Osteocyte (in vitro differentiated cells): ENCODE measurements at places on chromosomes 6 and 20.

GRCh38 chr6:27872642-27873020 is 39.6 kb downstream of the OR2B2 start:
- DNase-seq = no peak
- peak overlapping the region; percentile 85 for H3K4me3 ChIP-seq
- H3K27ac ChIP-seq = peak overlapping the region; percentile 92
- no peaks in the 10 kb centered on the region for H3K36me3 ChIP-seq

- no peak overlapping the region for H3K27ac ChIP-seq
- H3K27me3 ChIP-seq = peaks cover 51% of the 10 kb centered on the region
- no peak overlapping the region for H3K4me3 ChIP-seq
- H3K36me3 ChIP-seq = no peaks in the 10 kb centered on the region
Measured at GRCh38 chr20:31896049-31896448, 25.6 kb downstream of the TTLL9 start.

DNA sequence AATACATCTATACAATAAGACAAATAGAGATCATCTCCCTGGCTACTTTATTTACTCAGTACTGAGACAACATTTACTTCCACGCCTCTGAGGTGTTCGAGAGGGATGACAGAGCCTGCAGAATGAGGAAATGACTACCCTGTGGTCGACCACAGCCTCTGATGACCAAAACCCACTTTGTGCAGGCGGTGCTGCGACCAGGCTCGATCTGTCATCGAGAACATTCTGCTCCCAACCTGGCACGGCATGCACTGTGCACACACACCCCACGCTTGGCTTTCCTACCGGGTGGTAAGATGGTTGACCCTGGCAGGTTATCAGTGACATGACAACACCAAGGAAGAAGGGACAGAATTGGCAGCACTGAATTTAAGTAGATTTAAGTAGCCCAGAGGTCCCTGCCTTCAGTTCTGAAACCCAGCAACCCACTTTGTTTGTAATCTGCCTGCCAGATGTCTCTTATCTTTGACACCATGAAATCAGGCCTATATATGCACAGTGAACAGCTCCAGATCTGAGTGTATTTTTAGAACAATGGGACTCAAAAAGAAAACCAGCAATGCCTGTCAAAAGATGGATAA is 42.6 kb downstream of the TTI1 start:
- no peak for DNase-seq
- H3K27ac ChIP-seq = no peak overlapping the region
- peaks cover 15% of the 10 kb centered on the region for H3K36me3 ChIP-seq
- H3K4me1 ChIP-seq = peaks cover 71% of the 10 kb centered on the region
- no peak overlapping the region for H3K4me3 ChIP-seq

DNA sequence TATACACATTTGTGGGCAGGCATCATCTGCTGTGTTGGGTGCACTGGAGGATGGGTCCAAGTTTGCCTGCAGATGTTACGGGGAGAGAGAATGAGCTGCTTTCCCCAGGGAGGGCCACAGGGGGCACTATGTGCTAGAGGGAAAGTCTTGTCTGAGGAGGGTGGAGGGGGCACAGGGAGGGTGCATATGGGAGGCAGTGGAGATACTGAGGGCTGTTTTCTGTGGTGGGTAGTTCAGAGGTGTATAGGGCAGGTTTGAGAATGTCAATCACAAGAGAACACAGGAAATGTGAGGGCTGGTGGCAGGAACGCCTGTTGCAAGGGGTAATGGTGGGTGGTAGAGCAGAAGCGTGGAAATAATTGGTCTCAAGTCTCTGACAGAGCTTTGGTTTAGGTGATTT is 7.7 kb upstream of the PTPRA start:
- H3K36me3 ChIP-seq = peaks cover 20% of the 10 kb centered on the region
- no peak overlapping the region for H3K27ac ChIP-seq
- H3K4me1 ChIP-seq = peaks cover 25% of the 10 kb centered on the region
- H3K4me3 ChIP-seq = no peak overlapping the region
- no peak for DNase-seq

DNA sequence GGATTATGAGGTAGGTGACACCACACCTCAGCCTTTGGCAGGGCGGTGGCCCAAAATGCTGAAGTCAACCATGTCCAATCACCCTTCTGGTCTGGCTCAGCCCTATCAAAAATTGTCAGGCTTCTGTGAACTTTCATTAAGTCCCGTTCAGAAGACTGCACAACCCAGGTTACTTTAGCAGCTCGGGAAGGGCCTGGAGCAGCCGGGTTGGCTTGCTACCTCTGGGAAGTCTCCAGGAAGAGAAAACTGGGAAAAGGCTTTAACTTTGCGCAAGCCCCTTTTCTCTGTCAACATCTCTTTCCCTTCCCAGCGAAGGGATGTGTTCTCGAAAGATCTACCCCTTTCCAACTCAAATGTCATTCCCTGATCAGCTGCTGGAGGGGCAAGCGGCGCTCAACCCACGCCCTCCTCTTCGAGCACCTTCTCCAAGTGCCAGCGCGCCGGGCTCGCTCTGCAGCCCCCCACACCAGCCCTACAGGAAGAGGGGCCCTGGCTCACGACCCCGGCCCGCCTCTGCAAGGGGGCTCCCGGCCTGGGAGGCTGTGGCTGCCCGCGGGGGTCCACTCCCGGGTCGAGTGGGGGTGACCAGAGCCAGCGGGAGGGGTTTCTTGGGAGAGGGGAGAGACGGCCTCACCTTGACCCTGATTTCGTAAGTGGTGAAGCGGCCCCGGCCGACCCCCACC is 573 bp downstream of the SNX3 start:
- no peak for DNase-seq
- peaks cover 25% of the 10 kb centered on the region for H3K4me1 ChIP-seq
- H3K36me3 ChIP-seq = peaks cover 5% of the 10 kb centered on the region
- peak overlapping the region; percentile 86 for H3K4me3 ChIP-seq

DNA sequence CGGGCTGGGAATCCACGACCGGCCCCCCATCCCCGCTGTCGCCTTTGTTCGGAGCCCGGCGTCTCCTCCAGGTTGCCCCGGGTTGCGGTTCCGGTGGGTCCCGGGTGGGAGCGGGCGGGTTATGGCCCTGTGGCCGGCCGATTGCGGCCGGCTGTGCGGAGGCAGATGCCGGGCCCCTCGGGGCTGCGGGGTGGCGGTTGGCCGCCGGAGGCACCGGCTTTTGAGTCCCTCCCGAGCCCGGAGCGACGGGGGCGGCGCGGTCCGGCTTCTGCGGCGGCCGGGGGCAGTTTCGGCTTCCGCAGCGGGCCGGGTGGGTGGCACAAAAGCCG is 431 bp downstream of the LOC128125822 start:
- DNase-seq = no peak
- peaks cover 6% of the 10 kb centered on the region for H3K36me3 ChIP-seq
- H3K27me3 ChIP-seq = no peaks in the 10 kb centered on the region
- H3K4me3 ChIP-seq = peak overlapping the region; percentile 85
- H3K27ac ChIP-seq = peak overlapping the region; percentile 96

- no peak overlapping the region for H3K4me3 ChIP-seq
- H3K36me3 ChIP-seq = no peaks in the 10 kb centered on the region
- no peaks in the 10 kb centered on the region for H3K4me1 ChIP-seq
- no peak for DNase-seq
- no peaks in the 10 kb centered on the region for H3K27me3 ChIP-seq
Measured at GRCh38 chr20:15031546-15032351, 694.3 kb upstream of the FLRT3 start.

GRCh38 chr6:166927935-166928643 is 28.3 kb downstream of the RNASET2 start:
- no peaks in the 10 kb centered on the region for H3K27me3 ChIP-seq
- H3K4me1 ChIP-seq = no peaks in the 10 kb centered on the region
- H3K4me3 ChIP-seq = no peak overlapping the region
- H3K27ac ChIP-seq = no peak overlapping the region

- peak overlapping the region; percentile 48 for H3K4me3 ChIP-seq
- H3K36me3 ChIP-seq = no peaks in the 10 kb centered on the region
- H3K4me1 ChIP-seq = peaks cover 20% of the 10 kb centered on the region
- H3K27ac ChIP-seq = no peak overlapping the region
Measured at GRCh38 chr20:21505810-21506530, 7.9 kb downstream of the NKX2-2 start.

DNA sequence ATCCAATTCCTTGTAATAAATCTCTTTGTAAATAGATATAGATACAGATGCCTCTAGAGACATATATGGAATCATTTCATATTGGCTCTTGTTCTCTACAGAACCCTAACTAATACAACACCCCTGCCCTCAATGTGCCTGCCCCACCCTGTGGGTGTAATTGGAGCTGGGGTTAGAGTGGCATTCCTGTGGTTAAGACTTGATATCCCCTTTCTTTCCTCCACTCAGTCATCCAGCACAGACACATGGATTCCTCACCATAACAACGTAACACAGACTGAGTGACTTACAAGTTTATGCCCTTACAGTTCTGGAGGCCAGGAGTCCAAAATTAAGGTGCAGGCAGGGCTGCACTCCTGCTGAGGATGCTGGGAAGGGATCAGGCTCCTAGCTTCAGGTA is 42.8 kb downstream of the C6orf118 start:
- no peak for DNase-seq
- H3K4me3 ChIP-seq = no peak overlapping the region
- H3K36me3 ChIP-seq = no peaks in the 10 kb centered on the region
- no peaks in the 10 kb centered on the region for H3K27me3 ChIP-seq
- no peak overlapping the region for H3K27ac ChIP-seq

- peaks cover 57% of the 10 kb centered on the region for H3K4me1 ChIP-seq
- H3K27me3 ChIP-seq = no peaks in the 10 kb centered on the region
- H3K27ac ChIP-seq = peak overlapping the region; percentile 72
- H3K36me3 ChIP-seq = peaks cover 34% of the 10 kb centered on the region
Measured at GRCh38 chr6:39812853-39813533, 20.8 kb downstream of the DAAM2 start.

DNA sequence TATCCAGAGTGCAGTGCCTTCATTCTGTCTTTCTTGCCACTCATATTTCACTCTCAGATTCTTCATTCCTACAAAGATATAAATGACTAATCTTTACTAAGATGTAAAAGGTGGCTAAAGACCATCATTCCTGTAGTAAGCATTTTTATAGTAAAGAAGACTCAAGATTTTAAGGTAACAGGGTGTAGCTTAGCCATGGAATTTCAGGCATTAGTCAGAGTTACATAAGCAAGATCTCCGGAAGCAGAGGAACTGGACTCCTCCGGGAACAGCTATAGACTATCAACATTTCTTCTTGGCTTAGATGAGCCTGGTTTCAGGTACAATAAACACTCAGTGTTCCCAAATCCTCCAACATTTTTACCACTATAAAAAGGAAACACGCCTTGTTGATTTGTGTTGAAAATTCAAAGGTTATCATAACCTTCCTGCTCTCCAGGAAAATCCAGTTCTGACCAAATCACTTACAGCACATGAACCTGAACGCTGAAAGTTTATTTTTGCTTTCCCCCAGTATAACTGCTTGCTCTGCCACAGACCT is 23.7 kb downstream of the SERPINB1 start:
- no peaks in the 10 kb centered on the region for H3K27me3 ChIP-seq
- H3K4me3 ChIP-seq = peak overlapping the region; percentile 15
- DNase-seq = no peak
- peaks cover 3% of the 10 kb centered on the region for H3K36me3 ChIP-seq
- H3K4me1 ChIP-seq = peaks cover 25% of the 10 kb centered on the region

GRCh38 chr6:13761361-13762036 is 49.9 kb upstream of the RANBP9 start:
- H3K4me1 ChIP-seq = peaks cover 37% of the 10 kb centered on the region
- no peaks in the 10 kb centered on the region for H3K27me3 ChIP-seq
- H3K36me3 ChIP-seq = no peaks in the 10 kb centered on the region
- peak overlapping the region; percentile 82 for H3K27ac ChIP-seq

DNA sequence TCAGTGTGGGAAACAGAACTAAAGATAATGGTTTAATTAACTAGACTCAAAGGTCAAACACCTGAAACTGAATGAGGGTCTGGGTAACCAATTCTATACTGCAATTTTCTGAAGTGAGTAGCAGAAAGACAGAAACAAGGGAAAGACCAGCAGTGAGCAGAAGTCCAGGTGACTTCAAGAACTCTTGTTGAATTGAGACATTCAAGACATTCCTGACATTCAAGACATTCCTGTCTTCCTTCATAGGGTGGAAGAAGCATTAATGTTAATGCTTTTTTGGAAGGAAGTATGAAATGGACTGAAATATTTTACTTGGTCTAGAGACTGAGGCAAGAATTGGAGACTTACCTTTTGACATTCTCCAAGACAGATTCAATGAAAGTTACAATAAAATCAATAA is 529.9 kb upstream of the MMS22L start:
- H3K36me3 ChIP-seq = no peaks in the 10 kb centered on the region
- peaks cover 12% of the 10 kb centered on the region for H3K27me3 ChIP-seq
- no peak for DNase-seq
- H3K4me1 ChIP-seq = no peaks in the 10 kb centered on the region
- no peak overlapping the region for H3K4me3 ChIP-seq

DNA sequence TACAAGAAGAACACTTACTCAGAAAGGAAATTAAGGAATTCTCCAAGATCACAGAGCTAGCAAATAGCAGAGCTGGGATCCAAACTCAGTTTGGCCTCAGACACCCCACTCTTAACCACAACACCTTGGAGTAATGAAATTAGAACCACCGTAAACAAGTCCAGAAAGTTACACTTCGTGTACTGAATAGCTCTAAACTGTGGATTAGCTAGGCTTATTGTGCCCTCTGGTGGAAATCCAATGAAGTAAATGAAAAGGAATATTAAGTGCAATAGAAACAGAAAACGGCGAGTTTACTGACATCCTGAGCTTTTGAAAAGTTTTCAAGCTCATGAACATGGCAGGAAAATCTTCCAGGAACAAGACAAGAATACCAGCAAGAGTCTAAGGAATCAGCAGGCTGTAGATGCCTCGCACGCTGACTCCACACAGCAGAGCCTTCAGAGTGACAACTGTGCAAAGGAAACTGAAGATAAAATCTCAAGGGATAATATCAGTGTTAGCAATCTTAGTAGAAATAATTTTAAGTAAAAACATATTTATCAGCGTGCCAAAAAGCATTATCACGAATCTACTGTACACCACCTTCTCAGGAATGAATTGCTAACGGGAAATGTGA is 34.6 kb downstream of the FBXO5 start:
- no peak overlapping the region for H3K27ac ChIP-seq
- no peak for DNase-seq
- peaks cover 6% of the 10 kb centered on the region for H3K4me1 ChIP-seq
- H3K27me3 ChIP-seq = peaks cover 43% of the 10 kb centered on the region
- peak overlapping the region; percentile 33 for H3K4me3 ChIP-seq
- no peaks in the 10 kb centered on the region for H3K36me3 ChIP-seq
